ENCODE measurements at places on chromosomes 5 and 9. TPM values are rescaled to one million over a fixed set of nuclear protein-coding genes. Genes with fewer than 3 reads are reported as not detected.
A peak's percentile ranks its signal among the peaks of the same experiment; 100 is the strongest.

The IFNA13 gene
- not detected for total RNA-seq

The SELENOP gene
- 15.5 TPM for total RNA-seq

DNA sequence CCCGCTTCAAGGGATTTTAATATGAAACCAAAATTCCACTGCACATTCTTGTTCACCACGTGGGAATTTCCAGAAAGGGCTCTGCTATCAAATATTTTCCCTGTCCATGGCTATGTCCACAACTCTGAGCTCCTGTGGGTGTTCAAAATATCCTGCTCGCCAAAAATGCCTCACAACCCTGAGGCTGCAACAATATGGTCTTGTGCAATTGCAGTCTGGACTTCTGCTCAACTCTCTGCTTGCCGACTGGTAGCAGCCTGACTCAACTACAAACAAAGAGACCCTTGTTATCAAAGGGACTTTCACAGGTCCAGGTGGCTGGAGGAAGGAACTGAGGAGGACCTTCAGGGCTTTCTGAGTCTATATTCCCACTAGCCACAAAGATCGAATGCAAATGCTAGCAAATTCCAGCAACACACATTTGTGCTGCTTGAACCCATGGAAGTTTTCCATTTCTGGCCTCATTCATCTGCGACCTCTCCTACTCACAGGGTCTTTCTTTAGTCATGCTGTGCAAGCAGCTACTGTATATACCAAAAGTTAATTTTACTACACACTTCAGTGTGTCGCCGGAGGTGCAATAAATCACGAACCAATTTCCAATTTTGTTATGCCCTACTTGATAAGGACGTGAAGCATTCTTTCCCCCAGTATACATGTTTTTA, 169.2 kb upstream of the SLC30A5 start:
- peak; percentile 77 for DNase-seq

DNA sequence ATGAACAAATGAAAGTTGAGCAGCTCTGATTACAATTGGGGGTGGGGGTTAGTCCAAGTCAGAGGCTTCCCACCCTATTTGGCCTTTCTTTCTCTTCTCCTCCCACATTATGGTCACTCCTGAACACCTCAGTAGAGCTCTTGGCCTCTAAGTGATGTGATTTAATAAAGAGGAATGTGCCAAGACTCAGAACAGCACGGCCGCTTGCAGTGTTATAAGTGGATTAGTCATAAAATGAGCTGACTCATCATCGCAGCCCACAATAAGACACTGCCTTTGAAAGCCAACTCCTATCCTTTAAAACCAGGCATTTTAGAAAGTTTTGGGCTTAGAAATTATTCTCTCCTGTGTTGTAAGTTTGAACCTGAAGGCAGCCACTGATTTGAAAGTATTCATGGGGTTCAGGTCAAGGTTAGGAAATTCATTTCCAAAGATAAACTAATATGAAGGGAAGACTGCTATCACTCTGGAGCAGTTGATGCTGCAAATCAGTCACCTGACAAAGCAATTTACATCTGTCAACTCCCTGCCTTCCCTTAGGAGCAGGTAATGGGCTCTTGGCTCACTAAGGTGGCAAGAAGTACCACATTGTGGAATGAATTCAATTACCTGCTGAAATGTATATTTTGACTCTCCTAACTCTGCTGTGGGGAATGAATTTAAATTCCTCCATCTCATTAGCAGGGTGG, 283.6 kb upstream of the NMUR2 start:
- peak; percentile 47 for DNase-seq

The SLC34A1 gene
- total RNA-seq, result not detected

The PCDHB16 gene
- total RNA-seq, result under 0.01 TPM

The FOXB2 gene
- total RNA-seq, result not detected

DNA sequence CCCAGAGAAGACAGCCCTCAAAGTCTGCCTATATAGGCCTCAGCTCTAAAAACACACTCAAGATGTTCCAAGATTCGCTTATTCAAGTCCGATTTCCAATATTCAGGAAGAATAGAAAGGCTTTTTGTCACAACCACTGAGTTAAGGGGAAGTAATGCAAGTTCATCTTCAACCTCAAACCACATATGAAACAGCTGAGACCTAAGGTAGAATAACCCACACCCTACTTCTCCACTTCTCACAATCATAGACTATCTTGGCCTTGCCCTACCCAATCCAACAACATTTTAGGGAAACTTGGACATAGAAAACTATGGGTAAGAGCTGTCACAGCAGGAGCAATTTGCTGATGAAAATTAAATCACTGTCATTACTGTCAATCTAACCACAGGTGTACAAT, 152.0 kb upstream of the LRRTM2 start:
- DNase-seq, result no peak

The INVS gene
- 37.1 TPM for total RNA-seq

DNA sequence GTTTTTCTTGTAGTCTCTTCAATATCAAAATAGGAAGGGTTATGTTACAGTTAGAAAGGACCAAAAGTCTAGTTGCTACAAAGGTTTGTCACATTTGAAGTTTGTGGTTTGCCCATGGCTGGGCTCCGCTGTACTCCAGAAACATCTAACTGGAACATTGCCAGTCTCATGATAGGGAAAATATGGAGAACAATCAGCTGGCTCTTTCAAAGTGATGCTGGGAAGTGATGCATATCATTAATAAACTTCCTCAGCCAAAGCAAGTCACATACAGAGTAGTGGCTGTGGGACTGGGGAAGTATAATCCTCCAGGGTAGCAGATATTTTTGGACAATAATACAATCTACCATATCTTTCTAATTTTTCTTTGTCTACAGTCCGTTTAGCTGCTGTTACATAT, 8.8 kb downstream of the BTF3 start:
- no peak for DNase-seq

DNA sequence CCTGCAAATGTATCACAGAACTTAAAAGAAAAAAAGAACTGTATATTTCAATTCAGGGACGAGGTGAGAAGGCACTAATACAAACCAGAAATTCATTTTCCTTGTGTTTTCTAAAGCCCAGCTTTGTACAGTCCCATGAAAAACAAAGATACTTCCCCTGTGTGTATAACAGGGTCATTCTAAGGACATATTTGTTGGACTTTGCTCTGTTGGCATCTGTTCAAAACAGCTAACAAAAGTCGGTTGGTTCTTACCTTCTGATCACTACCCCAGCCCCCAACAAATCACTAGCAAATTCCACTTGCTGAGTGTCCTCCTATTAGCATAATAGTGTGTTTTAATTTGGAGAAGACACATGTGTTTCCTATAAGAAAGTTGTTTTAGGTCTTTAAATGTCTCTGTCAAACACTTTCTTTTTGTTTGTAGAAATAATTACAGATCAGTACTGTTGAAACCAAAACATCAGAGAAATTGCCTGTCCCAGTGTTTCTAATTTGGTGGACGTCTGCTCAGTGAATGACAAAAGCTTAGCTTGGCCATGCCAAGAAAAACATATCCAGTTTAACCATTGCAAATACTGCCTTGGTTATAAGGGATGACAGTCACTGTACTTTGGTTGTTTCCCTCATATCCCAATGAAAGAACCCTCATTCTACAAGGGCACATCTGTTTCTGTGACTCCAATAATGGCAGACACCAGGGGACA, 480.5 kb downstream of the EBF1 start:
- DNase-seq, result no peak

GRCh38 chr9:118686959-118687358, 682.3 kb downstream of the BRINP1 start:
- DNase-seq, result no peak

DNA sequence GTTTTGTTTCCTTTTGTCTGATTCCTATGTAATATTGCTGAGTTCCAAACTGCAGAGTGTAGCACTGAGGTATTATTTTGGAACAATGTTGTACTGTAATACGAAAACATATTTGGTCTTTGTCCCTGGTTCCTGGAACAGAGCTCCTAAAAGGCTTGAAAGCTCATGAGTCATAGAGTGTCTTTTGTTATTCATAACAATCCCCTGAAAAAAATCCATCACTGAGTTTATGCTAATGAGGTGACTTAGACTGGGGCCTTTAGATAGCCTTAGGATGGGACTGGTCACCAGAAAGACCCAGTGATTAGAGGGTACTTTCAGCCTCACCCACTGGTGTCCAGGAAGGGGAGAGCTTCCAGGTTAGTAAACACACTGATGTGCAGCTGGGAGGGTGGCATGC, 132.7 kb upstream of the POU5F2 start:
- DNase-seq, result peak; percentile 14

GRCh38 chr5:181243564-181244343, at the start of gene RACK1:
TSS of gene RACK1 (minus strand) at chr5:181243906. CDS start at chr5:181243800, 106 bp downstream.
- DNase-seq, result peak; percentile 91

The SLC9A3 gene
- total RNA-seq, result 0.97 TPM

- DNase-seq, result no peak
These were observed 38.6 kb downstream of the HMGCS1 start for GRCh38 chr5:43274435-43275114.

- no peak for DNase-seq
These were observed 5.5 kb upstream of the COL5A1 start for GRCh38 chr9:134636149-134636507.

The ARSI gene
- 13.8 TPM for total RNA-seq

DNA sequence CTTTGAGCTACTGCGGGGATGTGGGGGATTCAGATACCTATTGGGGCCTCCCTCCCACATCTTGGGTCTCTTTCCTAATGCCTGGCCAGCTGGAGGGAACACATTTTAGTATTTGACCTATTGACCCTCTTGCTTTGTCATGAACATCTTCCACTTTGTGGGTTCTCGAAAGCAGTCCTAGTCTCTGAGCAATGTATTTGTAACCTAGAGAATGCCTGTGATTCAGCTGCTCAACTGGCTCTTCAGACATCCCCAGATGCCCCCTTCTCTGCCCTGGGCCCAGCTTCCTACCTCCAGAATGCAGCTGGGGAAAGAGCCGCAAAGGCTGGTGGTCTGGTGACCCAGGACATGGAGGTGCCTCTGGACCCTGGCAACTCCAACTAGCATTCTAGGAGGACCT, 32.2 kb downstream of the APTX start:
- no peak for DNase-seq

DNA sequence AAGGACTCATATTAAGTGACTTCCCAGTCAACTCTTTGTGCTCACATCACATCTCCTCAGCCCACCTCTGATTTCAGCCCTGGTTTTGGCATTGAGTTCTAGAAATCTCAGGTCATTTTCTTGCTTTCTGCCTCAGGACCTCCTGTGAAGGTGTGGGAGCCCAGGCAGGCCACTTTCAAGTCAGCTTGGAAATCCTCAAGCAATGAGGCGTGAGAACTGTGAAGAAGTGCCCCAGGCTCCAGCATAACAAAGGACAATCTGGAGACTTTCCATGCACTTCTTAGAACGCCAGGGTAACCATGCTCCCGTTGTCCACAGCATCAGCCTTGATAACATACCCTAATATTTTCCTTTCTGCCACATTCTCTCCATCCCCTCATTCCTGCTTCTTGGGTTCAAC, 131.2 kb upstream of the MAP3K1 start:
- DNase-seq, result no peak

GRCh38 chr9:35260186-35260585, 98.4 kb downstream of the UNC13B start:
- no peak for DNase-seq

The WNK2 gene
- total RNA-seq, result not detected

The EGFLAM gene
- total RNA-seq, result 3.0 TPM

DNA sequence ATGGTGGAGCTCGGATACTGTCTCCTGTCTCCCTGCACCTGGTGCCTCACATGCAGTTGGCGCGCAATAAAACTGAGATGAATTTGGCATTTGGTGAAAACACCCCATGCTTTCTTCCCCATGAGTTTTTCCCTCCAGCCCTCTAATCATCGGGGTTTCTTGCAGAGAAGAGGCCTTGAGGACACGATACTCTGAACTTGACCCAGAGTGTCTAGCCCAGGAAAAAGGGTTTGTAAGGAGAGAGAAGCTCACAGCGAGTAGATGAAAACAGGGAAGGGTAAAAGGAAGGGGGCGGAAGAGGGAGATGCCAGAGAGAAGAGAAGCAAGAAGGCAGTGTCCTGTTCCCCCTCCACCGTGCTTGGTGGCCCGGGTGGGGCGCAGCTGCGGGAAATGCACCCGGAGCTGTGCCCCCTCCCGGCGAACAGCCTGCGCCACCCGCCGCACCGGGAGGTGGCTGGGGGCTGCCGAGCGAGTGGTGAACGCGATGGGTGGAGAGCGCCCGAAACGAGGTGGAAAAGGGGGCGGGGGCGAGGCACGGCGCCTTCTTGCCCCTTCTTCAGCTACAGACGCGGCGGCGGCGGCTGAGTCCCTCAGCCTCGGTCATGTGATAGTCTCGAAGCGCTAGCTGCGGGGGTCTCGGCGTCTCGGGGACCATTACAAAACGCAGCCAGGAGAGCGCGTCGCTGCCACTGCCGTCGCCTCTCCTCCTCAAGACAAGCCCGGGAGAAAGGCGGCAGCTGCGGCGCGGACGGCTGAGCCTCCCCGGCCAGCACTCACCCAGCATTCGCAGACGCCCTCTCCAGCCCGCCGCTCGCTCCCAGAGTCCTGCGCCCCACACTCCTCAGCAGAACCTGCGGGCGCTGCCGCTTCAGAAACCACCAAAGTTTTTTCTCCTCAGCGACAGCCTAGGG, 1.1 kb upstream of the FOXB2 start:
- DNase-seq, result no peak

The PCDHGA12 gene
- total RNA-seq, result 15.5 TPM

The LAMC3 gene
- 0.43 TPM for total RNA-seq

DNA sequence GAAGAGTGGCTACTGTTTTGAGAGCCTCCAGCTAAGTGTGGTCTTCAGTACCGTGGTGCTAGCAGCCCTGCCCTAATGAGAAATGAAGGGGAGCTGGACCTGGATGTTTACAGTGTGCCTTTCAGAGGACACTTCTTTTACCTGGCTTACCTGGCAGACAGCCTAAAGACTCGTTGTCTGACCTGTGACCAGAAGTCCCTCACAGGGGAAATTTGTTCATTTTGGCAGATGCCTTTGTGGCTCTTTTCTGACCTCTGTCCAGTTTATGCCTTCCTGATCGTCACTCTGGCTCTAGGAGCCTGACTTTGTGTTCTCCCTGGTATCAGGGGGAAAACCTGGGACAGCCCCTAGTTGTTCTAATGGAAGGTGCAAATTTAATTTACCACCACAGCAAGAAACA, 475.1 kb downstream of the DMRTA1 start:
- DNase-seq, result no peak

The ADAMTS16 gene
- 2.6 TPM for total RNA-seq

The FRMPD1 gene
- under 0.01 TPM for total RNA-seq

GRCh38 chr5:43837091-43837490, 234.1 kb downstream of the NNT start:
- DNase-seq, result no peak

The CNTNAP3B gene
- total RNA-seq, result 0.97 TPM

- DNase-seq, result no peak
These were observed 45.0 kb downstream of the SLC6A7 start for GRCh38 chr5:150234576-150235499.

The CCL27 gene
- not detected for total RNA-seq

DNA sequence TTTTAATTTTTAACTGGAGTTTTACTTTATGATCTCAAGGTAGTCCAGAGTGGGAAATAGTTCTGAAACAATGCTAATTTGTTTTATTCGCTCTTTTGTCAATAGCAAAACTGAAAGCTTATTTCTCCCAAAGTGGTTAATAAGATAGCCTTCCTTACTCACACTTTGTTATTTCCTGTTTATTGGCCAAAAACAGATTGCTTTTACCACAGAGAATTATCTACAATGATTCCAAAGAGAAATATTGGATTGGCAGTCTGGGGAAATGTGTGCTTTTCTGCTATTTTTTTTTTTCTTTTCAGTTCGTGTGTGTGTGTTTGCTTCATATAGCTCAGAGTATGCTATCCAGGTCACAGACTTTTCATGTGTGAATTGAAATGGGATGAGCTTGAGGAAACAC, 756.7 kb upstream of the RGMB start:
- DNase-seq, result peak; percentile 40

Measured in fibroblast of villous mesenchyme (primary cell).